Right ventricle myocardium superior (tissue), 1 donor: ENCODE measurements at places on chromosomes 4 and X.

GRCh38 chr4:38615847-38616246, 48.2 kb upstream of the KLF3 start:
- DNase-seq: no peak

DNA sequence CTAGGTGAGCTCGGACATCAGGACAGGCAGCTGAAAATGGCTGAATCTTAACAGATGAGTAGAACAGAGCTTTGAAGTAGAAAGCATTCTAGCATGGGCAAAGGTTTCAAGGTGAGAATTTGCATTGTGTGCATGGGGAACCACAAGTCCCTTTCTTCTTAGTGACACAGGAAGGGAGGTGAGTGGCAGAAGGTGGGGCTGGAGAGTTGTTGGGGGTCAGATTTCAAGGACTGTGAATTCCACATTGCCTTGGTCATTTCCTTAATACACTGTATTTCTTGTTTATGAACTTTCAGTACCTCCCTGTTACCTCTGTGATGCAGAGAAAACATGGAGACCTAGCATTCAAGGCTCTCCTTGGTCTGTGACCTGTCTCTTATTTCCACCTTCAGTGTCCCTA, 4.1 kb downstream of the APEX2 start:
- DNase-seq: no peak

DNA sequence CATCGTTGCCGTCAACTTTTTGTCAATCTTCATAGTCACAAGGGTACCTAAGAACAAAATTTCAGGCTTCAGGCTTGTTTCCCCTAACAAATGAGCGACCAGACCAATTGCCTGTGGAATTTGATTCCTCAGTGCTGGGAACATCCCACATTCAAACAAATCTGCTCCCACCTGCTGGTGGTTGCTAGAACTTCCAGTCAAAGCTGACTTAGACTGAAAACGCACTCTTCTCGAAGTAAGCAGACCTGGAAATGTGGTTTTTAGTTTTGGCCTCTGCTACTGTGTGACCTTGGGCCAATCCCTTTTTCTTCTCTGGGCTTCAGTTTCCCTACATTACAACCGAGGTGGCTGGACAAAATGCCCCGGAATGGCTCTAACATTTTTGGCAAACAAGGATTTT, 1.8 kb upstream of the GABRQ start:
- DNase-seq: no peak

- no peak for DNase-seq
Measured at GRCh38 chrX:1502241-1502640, 34.7 kb downstream of the P2RY8 start.
